ENCODE measurements at places on chromosomes 16 and 17.

GRCh38 chr17:56577843-56578204, 15.7 kb upstream of the NOG start:
- no peak for DNase-seq

GRCh38 chr16:54106057-54106456, 180.5 kb downstream of the IRX3 start:
- DNase-seq = no peak

DNA sequence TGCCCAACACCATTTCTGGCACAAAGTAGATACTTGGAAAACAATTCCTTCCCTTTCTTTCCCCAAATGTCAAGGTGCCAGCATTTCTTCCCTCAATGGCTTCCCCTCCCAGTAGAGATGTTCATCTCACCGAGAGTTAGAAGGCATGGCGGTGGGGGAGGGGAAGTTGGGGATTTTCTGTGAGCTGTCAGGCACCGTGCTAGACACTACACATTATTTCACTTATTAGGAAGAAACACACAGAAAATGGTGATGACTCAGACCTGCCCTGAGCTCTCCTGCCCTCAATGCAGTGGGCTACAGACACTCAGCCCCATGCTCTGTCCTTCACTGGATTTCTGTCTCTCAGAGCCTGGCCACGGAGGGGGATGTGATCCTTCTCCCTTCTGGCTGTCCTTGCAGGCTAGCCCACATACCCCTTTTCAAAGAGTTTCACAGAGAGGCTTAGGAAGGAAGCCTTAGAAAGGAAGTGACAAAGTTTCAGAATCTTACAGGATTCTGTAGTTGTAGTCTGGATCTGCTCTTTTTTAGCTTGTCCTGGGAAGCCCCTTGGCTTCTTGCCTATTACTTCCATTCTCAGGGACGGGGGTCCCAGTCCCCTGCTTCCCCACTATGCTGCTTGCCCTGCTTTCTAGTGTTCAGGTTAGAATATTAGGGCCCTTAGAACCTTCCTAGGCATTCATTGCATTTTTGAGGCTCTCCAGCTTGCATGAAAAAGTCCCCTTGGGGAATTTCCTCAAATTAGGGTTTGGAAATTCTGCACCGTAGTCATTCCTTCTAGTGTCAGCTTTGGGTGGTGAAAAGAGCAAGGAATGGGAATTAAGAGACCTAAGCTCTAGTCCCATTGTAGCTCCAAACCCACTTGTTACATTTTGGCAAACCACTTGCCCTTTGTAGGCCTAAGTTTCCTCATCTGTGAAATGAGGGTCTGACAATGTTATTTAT, 12.2 kb upstream of the CCL5 start:
- no peak for DNase-seq

DNA sequence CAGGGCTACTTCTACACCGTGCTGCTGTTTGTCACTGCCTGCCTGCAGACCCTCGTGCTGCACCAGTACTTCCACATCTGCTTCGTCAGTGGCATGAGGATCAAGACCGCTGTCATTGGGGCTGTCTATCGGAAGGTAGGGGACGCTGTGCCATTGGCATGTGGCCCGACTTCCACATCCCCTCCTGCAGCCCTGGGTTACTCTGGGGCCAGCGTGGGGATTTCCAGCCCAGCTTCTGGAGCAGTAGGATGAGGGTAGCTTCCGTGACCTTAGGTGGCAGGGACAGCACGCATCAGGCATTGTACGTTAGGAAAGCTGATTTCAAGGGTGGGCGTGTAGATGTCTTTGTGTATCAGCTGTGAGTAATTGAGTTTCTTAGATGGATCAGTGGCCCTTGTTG, 96.5 kb downstream of the ABCC1 start:
- DNase-seq = no peak

GRCh38 chr16:65181071-65181561, 59.3 kb upstream of the CDH11 start:
- no peak for DNase-seq

All from T1000 (cell line).